ENCODE measurements at places on chromosomes 5 and 9.
A peak's percentile ranks its signal among the peaks of the same experiment; 100 is the strongest.

GRCh38 chr5:160253441-160253840 is 24.1 kb downstream of the FABP6 start:
- DNase-seq = no peak

DNA sequence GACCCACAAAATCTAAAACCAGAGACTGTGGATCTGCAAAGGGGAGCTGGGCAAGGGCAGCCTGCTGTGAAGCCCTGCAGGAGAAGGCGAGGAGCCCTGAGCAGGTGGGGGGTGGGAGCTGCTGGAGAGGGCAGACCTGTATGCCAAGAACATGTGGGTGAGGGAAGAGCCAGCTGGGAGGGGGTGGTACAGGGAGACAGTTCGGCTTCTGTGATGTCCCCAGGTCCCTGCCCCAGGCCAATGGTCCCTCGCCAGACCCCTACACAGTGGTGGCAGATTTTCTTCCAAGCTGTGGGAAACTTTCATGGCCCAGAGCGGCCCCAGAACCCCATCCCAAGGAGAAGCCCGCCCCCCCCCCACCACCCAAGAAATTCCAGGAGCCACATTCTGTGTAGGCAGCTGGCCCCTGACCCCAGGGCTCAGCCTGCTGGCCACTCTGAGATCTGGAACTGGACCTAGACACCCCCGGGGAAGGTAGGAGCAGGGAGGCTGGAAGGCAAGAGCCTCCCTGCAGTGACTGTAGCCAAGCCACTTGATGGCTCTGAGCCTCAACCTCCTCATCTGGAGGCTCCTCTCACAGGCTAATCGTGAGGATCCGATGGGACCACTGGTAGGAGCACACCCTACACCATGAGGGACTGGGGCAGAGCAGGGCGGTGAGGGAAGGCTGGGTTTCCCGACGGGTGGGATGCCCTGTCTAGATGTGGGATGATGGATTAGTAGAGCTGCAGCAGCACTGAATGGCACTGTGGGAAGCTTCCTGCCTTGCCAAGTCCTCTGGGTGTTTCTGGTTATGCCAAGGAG is 22.6 kb upstream of the CSF1R start:
- no peak for DNase-seq

GRCh38 chr5:80275347-80275746 is 19.5 kb upstream of the SERINC5 start:
- peak; percentile 9 for DNase-seq

- DNase-seq = peak; percentile 79
Measured at GRCh38 chr9:133130685-133131244, 9.7 kb upstream of the RALGDS start.

GRCh38 chr5:79436821-79437220 is 77.1 kb downstream of the HOMER1 start:
- no peak for DNase-seq

- no peak for DNase-seq
Measured at GRCh38 chr5:148970228-148970627, 92.6 kb downstream of the SH3TC2 start.

- DNase-seq = no peak
Measured at GRCh38 chr5:763998-764781, 20.3 kb downstream of the ZDHHC11B start.

- no peak for DNase-seq
Measured at GRCh38 chr9:120526534-120526933, 53.4 kb downstream of the CDK5RAP2 start.

DNA sequence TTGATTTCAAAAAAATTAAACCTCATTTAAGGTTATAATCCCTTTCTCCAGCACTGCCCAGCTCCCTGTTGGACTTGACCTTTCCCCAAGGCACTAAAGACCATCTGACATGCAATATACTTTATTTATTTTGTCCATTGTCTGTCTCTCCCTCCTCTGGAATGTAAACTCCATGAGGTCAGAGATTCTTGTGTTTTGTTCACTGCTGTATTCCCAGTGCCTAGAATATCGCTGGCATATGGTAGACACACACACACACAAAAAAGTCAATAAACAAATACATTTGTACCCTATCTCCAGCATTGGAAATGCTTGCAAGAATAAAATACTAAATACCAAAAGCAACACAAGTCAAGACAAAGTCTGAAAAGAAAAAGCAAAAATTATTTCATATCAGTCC is 17.3 kb upstream of the ARSB start:
- DNase-seq = no peak

DNA sequence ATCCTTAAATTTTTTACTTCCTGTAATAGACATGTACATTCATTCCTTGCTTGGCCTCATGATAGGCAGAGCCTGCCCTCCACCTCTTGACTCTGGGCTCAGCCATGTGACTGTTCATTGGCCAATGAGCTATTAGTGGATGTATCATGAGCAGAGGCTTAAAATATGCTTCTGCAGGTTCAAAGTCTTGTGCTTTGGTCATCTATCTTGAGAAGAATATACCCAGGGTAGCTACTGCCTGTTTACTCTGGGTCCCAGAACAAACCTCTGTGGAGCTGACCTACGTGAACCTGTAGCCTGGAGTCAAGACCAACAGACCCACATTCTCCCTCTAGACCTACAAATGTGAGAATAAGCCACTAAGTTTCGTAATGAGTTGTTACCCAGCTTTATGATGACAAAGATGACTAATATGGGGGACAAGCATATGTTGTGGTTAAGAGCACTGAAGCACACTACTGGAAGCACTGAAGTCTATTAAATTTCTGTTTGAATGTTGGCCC is 244.4 kb downstream of the MAST4 start:
- no peak for DNase-seq

- DNase-seq = no peak
Measured at GRCh38 chr5:105101577-105101976, 1539.0 kb upstream of the NUDT12 start.

- DNase-seq = no peak
Measured at GRCh38 chr9:105500108-105500766, 52.4 kb downstream of the FSD1L start.

- DNase-seq = peak; percentile 17
Measured at GRCh38 chr9:22238809-22239684, 207.6 kb upstream of the DMRTA1 start.

DNA sequence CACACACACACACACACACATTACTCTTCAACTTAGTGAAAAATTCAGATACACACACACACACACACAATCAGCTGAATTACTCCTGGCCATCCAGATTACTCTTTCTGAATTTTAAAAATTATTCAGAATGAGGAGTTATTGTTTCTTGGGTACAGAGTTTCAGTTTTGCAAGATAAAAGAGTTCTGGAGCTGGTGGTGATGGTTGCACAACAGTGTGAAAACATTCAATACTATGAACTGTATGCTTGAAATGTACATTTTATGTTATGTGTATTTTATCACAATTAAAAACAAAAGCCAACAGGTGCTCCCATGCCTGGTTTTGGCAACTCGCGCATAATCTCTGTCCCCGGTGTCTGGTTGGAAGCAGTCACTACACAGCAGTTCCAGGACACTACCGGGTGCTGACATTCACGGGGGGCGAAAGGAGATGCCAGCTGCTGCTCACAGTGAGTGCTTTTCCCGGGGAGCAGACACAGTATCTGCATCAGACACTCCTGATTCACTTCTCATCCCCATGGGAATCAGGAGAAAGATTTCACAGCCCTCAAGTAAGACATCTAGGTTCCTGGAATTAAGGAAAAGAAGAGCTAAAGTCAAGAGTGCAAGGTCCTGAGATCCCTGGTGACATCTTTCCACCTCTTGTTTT is 55.7 kb downstream of the LHFPL2 start:
- no peak for DNase-seq

- DNase-seq = no peak
Measured at GRCh38 chr5:124596595-124597421, 149.6 kb downstream of the ZNF608 start.

GRCh38 chr9:91756510-91756780 is 193.6 kb downstream of the ROR2 start:
- DNase-seq = no peak

GRCh38 chr5:143066556-143067281 is 296.5 kb downstream of the ARHGAP26 start:
- DNase-seq = peak; percentile 5

DNA sequence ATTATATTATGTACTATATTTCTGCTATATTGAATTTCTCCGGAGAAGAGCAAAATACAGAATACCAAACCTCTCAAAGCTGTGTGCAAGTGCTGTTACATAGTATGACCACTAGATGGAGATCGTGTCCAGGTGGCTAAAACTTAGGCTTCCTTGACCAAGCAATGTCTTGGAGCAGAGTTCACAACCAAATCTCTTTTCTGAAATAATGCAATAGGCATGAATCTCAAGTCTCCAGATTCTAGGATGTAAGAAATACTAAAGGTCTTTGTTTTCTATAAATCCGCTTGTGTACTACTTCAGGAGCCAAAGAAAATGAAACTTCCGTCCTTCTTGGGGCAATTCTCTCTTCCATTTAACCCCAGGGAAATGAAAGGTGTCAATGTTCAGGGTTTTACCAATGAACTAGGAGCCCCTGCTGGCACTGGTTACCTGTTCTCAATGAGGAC is 181.5 kb upstream of the RAI14 start:
- peak; percentile 30 for DNase-seq

GRCh38 chr5:39020458-39020857 is 53.7 kb downstream of the RICTOR start:
- DNase-seq = no peak

DNA sequence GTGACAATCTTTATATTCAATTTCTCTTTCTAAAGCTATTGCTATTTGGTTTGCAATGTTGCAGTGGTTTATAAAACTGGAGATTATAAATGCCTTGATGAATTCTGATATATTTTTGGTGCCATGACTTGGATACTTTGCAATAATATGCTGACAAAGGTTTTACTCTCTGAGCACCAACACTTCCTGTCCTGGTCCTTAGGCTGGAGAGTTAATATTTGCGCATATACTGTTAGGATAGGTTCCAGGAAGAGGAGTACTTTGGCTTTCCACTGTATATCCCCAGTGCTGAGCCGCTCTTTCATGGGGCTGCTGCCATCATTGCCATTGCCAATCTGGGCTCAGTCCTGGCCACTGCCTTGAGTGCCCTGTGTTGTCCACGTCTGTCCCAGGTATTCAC is 139.6 kb downstream of the ZCCHC7 start:
- DNase-seq = no peak

DNA sequence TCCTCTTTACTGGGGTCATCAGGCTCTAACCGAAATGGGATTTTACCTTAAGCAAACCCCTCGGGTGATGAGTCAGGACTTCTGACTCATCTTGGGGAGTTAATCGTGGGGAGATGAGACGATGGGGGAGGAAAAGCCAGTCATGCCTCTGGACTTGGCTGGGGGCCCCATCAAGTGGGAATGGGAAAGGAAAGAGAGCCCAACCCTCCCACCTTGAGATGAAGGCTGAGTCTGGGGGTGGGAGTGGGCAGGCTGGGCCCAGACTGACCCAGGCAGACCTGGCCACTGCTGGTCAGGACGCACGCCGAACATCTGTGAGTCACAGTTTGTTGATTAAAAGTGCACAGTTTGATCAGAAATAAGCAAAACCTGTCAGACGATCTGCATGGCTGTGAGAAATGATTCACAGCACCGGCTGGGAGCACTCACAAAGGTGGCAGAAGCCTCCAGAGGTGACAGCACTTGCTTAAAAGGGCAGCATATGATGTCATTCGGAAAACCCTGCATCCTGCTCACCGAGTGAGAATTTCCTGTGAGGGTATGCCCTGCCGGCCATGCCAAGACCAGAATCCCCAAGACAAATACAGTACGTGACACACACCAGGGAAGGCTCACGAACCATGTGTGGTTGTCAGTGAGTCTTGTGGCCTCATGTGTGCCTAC is 50.0 kb upstream of the SLC25A51 start:
- peak; percentile 15 for DNase-seq

DNA sequence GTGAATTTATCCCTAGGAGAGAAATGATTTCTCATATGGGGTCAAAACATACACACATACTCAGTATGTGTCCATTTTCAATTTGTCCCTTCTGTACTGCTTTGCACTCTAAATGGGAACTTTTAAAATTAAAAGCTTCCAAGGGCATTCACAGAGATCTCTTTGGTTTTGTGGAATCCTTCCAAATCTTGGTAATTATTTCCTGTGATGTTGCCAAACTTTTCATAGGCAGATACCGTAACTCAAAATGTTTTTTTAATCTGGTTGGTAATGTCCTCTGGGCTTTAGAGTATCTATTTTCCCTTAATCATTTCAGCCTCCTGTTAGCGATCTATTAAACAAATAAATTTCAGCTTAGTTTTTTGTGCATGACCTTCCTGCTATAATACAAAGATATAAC is 282.4 kb downstream of the ARHGEF28 start:
- no peak for DNase-seq

GRCh38 chr5:165305596-165305995 is 1800.2 kb downstream of the MAT2B start:
- DNase-seq = no peak

- DNase-seq = no peak
Measured at GRCh38 chr5:72206160-72206559, 98.9 kb downstream of the MAP1B start.

GRCh38 chr5:86997516-86997915 is 270.2 kb upstream of the RASA1 start:
- DNase-seq = no peak

GRCh38 chr5:32572778-32573480 is 12.4 kb upstream of the SUB1 start:
- no peak for DNase-seq

- DNase-seq = no peak
Measured at GRCh38 chr9:32394381-32395049, 10.1 kb downstream of the ACO1 start.

DNA sequence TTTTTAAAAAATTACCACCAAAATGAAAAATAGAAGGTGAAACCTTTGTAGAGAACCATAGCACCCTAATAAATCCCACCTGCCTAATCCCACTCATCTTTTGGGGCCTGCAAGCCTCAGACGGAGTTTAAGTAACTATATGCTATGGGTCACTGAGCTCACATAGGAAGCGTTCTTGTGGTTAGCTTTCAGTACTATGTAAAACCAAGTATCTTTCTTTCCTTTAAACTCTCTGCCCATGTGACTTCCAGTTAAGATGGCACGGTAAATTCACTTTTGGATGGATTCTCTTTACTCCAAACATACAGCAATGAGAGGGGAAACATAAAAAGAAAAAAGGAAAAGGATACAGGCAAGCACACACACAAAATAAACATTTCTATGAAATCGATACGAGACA is 50.9 kb downstream of the FANCC start:
- no peak for DNase-seq

- no peak for DNase-seq
Measured at GRCh38 chr5:27269766-27270165, 231.4 kb upstream of the CDH9 start.

- DNase-seq = peak; percentile 37
Measured at GRCh38 chr5:37197340-37198050, 51.7 kb downstream of the CPLANE1 start.

DNA sequence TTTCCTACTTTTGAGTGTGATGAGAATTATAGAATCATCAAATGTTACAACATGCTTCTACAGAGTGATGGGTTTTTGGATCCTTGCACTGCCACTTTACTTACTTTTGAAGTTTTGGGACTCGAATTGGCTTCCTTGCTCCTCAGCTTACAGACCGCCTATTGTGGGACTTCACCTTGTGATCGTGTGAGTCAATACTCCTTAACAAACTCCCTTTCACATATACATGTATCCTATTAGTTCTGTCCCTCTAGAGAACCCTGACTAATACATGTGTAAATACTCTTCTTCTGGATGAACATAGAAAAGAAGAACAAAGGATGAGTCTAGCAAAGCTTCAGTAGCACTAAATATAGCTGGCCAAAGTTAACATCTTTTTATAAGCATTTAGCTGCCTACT is 98.7 kb upstream of the PDE4D start:
- DNase-seq = no peak

GRCh38 chr9:79613145-79613544 is 41.4 kb downstream of the TLE4 start:
- no peak for DNase-seq

GRCh38 chr9:134666831-134667230 is 25.2 kb downstream of the COL5A1 start:
- DNase-seq = no peak
